ENCODE measurements at places on chromosomes 16 and 17. TPM values are rescaled to one million over a fixed set of nuclear protein-coding genes. Genes with fewer than 3 reads are reported as not detected.

Gene KRTAP2-4
- total RNA-seq = not detected

Gene CTF1
- 4.0 TPM for total RNA-seq

Gene CA4
- total RNA-seq = not detected

Gene CEMP1
- total RNA-seq = not detected

Gene NTN1
- 0.26 TPM for total RNA-seq

Gene TBC1D3K
- total RNA-seq = 0.07 TPM

Gene CD300LB
- total RNA-seq = not detected

Data from smooth muscle cell of the pulmonary artery (primary cell).